Stimulated activated CD4-positive, alpha-beta T cell treated with anti-CD3 and anti-CD28 coated beads, Interleukin-2, amount 100 ng/mL, for 4 hours (primary cell): ENCODE measurements at places on chromosomes 1 and 21.

GRCh38 chr1:158809862-158810261, 21.3 kb upstream of the MNDA start:
- DNase-seq = no peak

DNA sequence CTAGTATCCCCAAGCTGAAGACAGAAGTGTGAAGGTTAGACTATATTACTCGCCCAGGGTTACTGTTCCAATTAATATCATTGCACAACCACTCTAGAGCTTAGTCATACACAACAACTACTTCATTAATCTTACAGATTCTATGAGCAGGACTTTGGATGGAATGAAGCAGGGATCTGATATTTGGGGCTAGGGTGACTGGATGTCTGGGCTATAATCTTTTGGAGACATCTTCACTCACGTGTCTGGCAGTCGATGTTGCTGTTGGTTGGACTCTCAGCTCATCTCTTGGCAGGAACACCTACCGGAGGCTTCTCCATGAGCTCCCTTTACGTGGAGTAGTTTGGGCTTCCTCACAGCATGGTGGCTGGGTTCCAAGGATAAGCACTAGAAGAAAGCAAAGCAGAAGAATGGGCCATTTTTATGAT, 519.2 kb upstream of the B3GALT2 start:
- no peak for DNase-seq

DNA sequence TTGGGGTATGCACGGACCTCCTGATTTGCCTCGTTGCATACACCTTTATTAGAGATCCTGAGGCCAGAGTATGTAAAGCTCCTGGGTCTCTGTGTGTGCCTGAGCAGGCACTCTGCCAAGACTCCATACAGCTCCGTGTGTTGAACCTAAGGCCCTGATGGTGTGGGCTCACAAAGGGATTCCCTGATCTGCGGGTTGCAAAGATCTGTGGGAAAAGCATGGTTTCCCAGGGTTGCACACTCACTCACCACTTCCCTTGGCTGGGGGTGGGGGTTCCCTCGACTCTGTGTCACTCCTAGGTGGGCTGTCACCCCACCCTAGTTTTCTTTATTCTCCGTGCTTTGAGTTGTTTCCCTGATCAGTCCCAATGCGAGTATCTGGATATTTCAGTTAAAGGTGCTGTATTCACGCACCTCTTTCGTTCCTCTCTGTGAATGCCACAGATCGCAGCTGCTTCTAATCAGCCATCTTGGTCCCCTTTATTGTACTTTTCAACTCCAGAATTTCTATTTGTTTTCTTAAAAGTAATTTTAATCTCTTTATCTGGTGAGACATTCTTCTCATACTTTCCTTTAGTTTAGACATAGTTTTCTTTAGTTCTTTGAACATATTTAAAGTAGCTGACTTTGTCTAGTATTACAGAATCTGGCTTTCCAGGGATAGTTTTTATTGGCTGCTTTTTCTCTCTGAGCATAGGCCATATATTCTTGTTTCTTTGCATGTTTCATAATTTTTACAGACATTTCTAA, 39.0 kb upstream of the F3 start:
- DNase-seq = no peak

GRCh38 chr1:211330282-211330936, 3.8 kb downstream of the TRAF5 start:
- DNase-seq = no peak

GRCh38 chr1:100523038-100523652, 14.8 kb upstream of the GPR88 start:
- DNase-seq = no peak

- DNase-seq = no peak
These were observed 90.4 kb downstream of the TIAM1 start for GRCh38 chr21:31253684-31254083.

DNA sequence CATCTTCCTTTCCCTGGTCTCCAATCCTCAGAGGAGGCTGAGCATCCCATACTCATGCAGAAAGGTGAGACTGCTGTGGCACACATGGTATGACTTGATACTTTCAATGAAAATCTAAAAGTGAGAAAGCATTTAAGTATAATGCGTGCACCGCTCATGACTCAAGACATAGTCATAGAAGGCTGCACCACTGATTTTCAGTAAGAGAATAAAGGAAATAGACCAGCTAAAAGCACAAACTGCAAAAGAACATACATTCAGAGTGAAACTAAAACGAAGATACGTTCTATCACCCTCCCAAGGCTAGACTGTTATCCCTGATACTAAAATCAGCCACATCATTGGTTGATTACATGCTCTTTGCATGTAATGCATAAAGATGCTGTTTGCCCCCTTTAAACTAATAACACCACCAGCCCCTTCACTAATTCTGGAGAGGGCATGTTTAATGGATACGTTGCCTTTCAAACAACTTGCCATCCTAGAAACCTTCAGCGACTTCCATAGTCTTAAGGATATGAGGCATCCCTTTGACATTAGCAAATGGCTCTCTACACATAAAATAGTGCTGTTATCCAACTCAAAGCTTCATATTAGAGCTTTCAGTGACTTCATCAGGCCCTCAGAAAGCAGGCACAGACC, 2.1 kb downstream of the PLD5 start:
- DNase-seq = no peak

- DNase-seq = no peak
These were observed 5.4 kb downstream of the MEAF6 start for GRCh38 chr1:37509181-37509580.

GRCh38 chr1:172472495-172472894, 28.6 kb upstream of the PIGC start:
- no peak for DNase-seq

DNA sequence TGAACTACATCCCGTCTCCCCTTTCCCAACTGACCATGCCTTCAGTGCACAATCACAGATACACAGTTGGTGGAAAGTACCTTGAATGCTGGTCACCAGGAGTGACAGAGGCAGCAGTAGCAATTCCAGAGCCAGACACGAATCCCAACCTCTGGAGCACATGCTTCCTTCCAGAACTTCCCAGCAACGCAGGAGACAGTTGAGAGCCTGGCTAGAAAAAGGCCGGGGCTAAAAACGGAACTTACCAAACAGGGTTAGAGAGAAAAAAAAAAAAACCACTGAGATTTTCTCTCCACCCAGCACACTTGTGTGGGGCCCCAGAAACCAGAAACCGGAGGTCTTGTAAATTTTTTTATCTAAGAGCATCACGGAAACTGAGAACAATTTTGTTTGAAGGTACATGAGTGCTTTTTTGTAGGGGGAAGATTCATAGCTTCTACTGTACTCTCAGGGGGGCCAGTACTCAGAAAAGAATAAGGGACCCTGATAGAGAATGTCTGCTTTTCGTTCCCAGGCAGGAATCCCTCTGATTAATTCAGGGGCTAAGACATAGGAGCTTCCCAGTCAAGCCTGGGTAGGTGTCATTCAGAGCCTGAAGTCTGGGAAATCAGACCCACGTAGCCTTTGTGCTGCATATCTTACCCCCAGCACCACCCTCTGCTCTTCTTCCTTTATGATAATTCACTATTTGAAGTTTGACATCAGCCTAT, at the start of gene CD48:
TSS of gene CD48 (minus strand) at position 221 of the 710 bp plus-strand sequence. CDS start at position 162, 59 bp downstream.
- peak; percentile 37 for DNase-seq

- no peak for DNase-seq
These were observed 66.8 kb downstream of the SLC27A3 start for GRCh38 chr1:153842006-153842471.

DNA sequence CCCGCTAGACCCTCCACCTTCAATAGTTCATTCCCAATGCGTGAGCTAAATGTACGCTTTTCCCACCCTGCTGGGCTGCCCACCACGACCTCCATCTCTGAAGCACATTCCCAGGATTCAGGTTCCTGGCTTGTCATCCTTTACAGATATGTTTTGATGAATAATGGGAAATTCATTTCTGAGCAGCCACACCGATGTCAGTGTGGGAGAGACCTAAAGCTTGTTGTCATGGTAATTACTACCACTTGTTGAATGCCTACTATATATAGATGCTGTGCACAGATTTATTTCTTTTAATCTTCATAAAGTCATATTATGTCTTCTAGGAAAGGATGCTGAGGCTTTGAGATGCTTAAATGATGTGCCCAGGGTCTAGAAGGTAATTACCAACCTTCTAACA, 8.0 kb downstream of the RCSD1 start:
- DNase-seq = no peak

GRCh38 chr1:204313675-204314074, 46.1 kb downstream of the PLEKHA6 start:
- DNase-seq = no peak

- DNase-seq = no peak
These were observed 37.9 kb downstream of the TMPRSS2 start for GRCh38 chr21:41470054-41470453.

DNA sequence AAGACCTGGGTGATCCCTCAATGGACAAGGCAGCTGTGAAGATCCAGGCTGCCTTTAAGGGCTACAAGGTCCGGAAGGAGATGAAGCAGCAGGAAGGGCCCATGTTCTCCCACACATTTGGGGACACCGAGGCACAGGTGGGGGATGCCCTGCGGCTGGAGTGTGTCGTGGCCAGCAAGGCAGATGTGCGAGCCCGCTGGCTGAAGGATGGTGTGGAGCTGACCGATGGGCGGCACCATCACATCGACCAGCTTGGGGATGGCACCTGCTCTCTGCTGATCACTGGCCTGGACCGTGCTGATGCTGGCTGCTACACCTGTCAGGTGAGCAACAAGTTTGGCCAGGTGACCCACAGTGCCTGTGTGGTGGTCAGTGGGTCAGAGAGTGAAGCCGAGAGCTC, 85.2 kb downstream of the TRIM11 start:
- DNase-seq = no peak

DNA sequence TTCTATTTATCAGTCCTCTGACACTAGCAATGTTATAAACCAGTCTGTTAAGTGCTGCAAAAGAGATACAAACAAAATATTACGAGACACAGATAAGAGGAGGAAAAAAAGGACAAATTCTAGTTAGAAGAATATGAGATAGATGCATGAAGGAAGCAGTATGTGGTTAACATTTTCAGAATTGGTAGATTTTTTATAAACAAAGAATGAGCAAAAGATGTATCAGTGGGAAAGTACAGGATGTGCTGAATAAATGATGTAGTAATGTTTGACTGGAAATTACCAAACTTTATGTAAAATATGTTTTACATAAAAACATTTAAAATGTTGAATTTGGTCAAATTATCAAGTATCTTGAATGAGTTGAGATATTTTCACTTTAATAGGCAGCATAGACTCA, 574.2 kb downstream of the NUF2 start:
- no peak for DNase-seq

GRCh38 chr1:8544644-8545043, 226.7 kb downstream of the SLC45A1 start:
- DNase-seq = no peak

DNA sequence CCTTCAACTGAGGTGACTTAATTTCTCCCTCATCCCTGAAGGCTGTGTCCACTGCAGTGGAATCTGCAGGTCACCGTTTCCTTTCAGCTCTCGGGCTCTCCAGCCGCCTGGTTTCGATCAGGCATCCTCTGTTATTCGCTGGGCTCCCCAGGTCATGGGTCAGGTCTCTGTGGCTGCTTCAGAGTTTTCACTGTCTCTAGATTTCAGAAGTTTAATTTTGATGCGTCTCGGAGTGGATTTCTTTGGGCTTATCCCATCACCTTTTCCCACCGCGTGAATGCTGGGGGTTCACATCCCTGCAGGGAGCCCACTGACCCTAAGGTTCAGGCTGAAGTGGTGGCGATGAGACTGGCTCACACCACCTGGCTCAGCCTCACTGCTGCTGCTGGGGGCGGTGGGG, 3.3 kb downstream of the ACTRT2 start:
- no peak for DNase-seq

DNA sequence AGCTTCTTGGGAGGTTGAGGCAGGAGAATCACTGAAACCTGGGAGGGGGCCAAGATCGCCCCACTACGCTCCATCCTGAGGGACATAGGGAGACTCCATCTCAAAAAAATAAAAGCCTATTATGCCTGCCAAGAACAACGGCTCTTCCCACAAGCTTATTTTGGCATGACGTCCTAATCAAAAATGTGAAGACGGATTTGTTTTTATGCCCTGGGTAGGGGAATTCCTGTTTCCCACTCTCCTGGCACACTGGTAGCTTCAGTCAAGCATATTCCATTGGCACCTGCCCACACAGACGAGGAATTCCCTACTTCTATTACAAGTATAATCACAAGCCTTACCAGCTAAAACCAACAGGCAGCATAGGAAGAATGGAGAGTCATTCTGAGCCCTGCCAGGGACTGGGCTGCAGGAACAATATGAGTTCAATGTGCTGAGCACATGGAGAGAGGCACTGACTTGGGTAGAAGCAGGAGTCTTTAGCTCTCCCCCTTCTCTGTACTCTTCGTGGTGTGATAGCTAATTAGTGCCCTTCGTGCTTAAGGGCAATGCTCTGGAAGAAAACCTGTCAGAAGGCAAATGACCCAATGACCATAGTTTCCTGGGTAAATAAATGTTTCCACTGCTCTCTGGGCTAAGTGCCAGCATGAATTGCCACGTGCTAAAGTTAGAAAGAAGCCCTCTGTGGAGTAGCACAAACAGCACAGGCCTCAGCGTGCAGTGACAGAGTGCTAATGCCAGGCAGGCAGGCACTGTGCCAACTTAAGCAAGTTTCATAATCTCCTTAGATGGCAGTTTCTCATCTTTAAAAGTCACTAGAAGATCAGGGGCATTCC, 16.8 kb downstream of the TNFSF4 start:
- no peak for DNase-seq

DNA sequence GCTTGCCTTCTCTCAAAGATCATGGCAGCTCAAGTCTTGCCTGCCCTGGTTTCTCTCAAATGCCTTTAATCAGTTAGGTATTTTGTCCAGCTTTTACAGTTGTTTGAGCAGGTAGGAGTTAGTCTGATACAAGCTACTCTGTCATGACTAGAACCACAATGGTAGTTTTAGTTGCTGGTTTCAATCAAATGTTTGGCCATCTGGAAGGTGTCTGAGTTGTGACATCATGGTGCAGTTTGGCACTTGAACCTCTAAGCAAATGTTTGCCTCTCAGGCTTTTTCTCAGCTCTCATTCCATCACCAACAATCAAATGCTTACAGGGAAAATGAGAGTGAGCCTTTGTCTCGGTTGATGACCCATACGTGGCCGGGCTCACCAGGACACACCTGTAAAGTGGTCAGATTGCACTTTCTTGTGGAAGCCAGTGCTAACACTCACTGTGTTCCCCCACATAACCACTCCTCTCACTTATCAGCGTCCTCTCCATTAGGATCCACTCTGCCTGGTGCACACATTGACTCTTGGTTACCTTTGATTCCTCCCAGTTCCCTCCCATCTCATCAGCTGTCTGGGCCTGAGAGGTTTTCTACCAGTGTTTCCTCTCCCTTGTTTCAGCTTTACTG, 67.5 kb downstream of the CCDC185 start:
- DNase-seq = no peak

- no peak for DNase-seq
These were observed 35.0 kb downstream of the MYSM1 start for GRCh38 chr1:58664881-58665280.

GRCh38 chr1:27506703-27507102, 16.7 kb upstream of the WASF2 start:
- no peak for DNase-seq

- no peak for DNase-seq
These were observed 244.9 kb downstream of the DISC1 start for GRCh38 chr1:231871471-231871870.
